Karpas-422 (cell line): ENCODE measurements at places on chromosomes 16 and 17. TPM values are rescaled to one million over a fixed set of nuclear protein-coding genes. Genes with fewer than 3 reads are reported as not detected.

GRCh38 chr17:28339431-28339830 is 3.9 kb downstream of the TNFAIP1 start:
- peaks cover 17% of the 10 kb centered on the region for H3K4me1 ChIP-seq
- no peaks in the 10 kb centered on the region for H3K36me3 ChIP-seq
- H3K27ac ChIP-seq = no peak overlapping the region
- no peak overlapping the region for H3K4me3 ChIP-seq

- no peaks in the 10 kb centered on the region for H3K27me3 ChIP-seq
- no peak overlapping the region for H3K4me3 ChIP-seq
- H3K4me1 ChIP-seq = peaks cover 52% of the 10 kb centered on the region
- peaks cover 4% of the 10 kb centered on the region; the same call in 1 of the 2 replicates for H3K36me3 ChIP-seq
- DNase-seq = no peak
- H3K27ac ChIP-seq = no peak overlapping the region
Measured at GRCh38 chr17:59160157-59161025, 4.8 kb downstream of the PRR11 start.

DNA sequence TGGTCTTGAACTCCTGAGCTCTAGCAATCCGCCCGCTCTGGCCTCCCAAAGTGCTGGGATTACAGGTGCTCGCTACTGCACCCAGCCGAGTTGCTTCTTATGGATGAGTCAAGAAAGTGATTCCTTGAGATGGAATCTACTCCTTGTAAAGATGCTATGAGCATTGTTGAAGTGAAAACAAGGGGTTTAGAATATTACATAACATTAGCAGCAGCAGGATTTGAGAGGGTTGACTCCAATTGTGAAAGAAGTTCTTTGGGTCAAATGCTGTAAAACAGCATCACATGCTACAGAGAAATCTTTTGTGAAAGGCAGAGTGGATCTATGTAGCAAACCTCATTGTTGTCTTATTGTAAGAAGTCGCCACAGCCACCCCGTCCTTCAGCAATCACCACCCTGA is 72.7 kb downstream of the NT5M start:
- H3K27me3 ChIP-seq = no peaks in the 10 kb centered on the region
- H3K4me3 ChIP-seq = no peak overlapping the region
- H3K4me1 ChIP-seq = no peaks in the 10 kb centered on the region
- no peak for DNase-seq
- no peak overlapping the region for H3K27ac ChIP-seq
- no peaks in the 10 kb centered on the region for H3K36me3 ChIP-seq

DNA sequence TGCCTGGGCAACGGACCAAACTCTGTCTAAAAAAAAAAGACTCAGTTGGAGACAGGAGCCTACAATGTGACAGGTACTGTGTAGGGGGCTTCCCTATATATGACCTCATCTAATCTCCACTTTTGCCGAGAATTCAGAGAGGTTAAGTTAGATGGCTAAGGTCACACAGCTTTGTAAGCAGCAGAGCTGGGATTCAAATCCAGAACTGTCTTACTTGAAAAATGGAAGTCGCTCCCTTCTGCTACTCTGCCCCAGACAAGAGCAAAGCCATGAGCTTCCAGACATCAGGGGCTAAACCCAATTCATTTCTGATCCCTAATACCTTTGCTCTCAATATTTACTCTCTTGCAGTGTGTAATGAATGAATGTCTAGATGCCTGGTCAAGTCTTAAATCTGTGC is 41.5 kb upstream of the ABCC12 start:
- no peak overlapping the region for H3K4me3 ChIP-seq
- DNase-seq = no peak
- H3K27me3 ChIP-seq = no peaks in the 10 kb centered on the region

DNA sequence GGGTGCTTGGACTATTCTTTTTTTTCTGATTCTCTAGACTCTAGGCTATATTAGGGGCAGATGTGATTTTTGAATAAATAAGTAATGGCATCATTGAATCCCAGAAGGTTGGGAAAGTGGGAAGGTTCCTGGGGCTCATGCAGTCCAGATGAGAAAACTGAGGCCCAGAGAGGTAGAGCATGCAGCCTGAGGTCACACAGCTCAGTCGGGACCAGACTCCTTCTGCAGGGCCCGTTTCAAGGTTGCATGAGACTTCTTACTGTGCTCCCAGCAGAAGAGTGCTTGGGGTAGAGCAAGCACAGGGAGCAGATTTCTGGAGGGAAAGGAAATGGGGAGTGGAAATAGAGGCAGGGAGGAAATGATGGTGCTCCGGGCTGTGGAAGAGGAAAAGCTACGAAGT is 59.8 kb downstream of the MGAT5B start:
- H3K4me1 ChIP-seq = no peaks in the 10 kb centered on the region
- DNase-seq = no peak
- H3K27me3 ChIP-seq = no peaks in the 10 kb centered on the region
- no peak overlapping the region for H3K4me3 ChIP-seq
- H3K27ac ChIP-seq = no peak overlapping the region
- H3K36me3 ChIP-seq = no peaks in the 10 kb centered on the region

GRCh38 chr17:50539762-50540559 is 7.0 kb upstream of the SPATA20 start:
- H3K4me1 ChIP-seq = peaks cover 14% of the 10 kb centered on the region
- H3K4me3 ChIP-seq = no peak overlapping the region
- H3K27me3 ChIP-seq = no peaks in the 10 kb centered on the region
- DNase-seq = no peak

KRTAP3-2 gene
- not detected in 2 replicates for total RNA-seq

- no peak overlapping the region for H3K4me3 ChIP-seq
- no peaks in the 10 kb centered on the region for H3K36me3 ChIP-seq
- H3K4me1 ChIP-seq = no peaks in the 10 kb centered on the region
- no peak for DNase-seq
Measured at GRCh38 chr17:15422392-15422965, 44.9 kb downstream of the CDRT4 start.

TEKT5 gene
- 1.6 and 2.6 TPM in 2 replicates for total RNA-seq

CDK3 gene
- 4.7 and 5.1 TPM in 2 replicates for total RNA-seq

- no peak overlapping the region for H3K4me3 ChIP-seq
- no peaks in the 10 kb centered on the region for H3K36me3 ChIP-seq
- H3K27me3 ChIP-seq = no peaks in the 10 kb centered on the region
- DNase-seq = no peak
Measured at GRCh38 chr16:81185416-81185815, 53.1 kb upstream of the BCO1 start.

- peaks cover 9% of the 10 kb centered on the region for H3K4me1 ChIP-seq
- H3K36me3 ChIP-seq = peaks cover 9% of the 10 kb centered on the region; the same call in 1 of the 2 replicates
- DNase-seq = no peak
- H3K4me3 ChIP-seq = no peak overlapping the region
Measured at GRCh38 chr17:46722662-46723285, 95.7 kb downstream of the WNT3 start.

DNA sequence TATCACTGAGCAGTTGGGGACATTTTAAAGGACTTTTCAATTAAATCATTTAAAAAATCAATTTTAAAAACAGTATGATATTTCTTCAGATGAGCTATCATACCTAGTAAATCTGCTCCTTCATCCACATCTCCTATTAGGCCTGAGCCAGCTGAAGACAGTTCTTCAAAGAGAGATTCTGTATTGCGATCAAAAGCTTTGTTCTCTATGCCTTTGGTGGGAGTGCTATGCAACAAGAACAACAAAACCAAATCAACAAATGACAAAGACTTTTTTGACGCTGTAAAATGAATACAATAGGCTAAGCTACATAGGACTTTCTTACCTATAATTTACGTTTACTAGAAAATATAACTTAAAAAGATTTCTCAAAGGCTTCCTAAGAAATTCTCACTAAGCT is 106.5 kb downstream of the SPAG9 start:
- no peaks in the 10 kb centered on the region; the same call in 1 of the 2 replicates for H3K36me3 ChIP-seq
- H3K4me3 ChIP-seq = no peak overlapping the region
- DNase-seq = no peak
- no peaks in the 10 kb centered on the region for H3K27me3 ChIP-seq

- H3K27ac ChIP-seq = no peak overlapping the region
- no peak for DNase-seq
- no peaks in the 10 kb centered on the region for H3K36me3 ChIP-seq
- H3K4me1 ChIP-seq = no peaks in the 10 kb centered on the region
- peaks cover 7% of the 10 kb centered on the region; the same call in 1 of the 2 replicates for H3K27me3 ChIP-seq
Measured at GRCh38 chr17:57210972-57211411, 45.3 kb upstream of the MSI2 start.

DNA sequence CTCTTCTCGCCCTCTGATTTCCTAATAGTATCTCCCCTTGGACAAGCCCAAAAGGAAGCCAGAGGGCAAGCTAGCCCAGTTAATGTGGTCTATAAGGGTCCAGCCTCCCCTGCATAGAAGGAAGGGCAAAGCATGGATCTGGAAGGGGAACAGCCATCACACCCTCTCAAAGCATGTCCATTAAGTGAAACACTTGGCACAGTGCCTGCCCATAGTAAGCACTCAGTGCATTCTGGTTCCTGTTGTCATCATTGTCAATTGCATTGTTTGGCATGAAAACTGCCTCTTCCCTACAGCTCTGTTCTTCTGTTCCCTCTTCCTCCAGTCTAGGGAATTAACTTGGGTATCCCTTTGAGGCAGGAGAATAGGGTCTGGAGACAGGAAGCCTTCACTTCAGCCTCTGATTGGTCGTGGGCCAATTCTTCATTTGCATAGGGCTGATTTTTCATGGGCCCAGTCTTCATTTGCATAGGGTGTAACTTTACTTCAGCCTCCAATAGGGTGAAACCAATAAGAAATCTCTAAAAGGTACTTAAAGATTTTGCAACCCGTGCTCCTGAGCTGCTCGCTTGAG is 81.4 kb downstream of the C17orf67 start:
- no peak overlapping the region for H3K27ac ChIP-seq
- H3K4me3 ChIP-seq = no peak overlapping the region
- no peaks in the 10 kb centered on the region for H3K27me3 ChIP-seq

NOTUM gene
- not detected in 2 replicates for total RNA-seq

GRCh38 chr16:86528061-86528929 is 18.0 kb downstream of the FOXF1 start:
- H3K36me3 ChIP-seq = no peaks in the 10 kb centered on the region
- no peaks in the 10 kb centered on the region for H3K27me3 ChIP-seq
- no peak for DNase-seq
- no peak overlapping the region for H3K4me3 ChIP-seq
- H3K4me1 ChIP-seq = no peaks in the 10 kb centered on the region

DNA sequence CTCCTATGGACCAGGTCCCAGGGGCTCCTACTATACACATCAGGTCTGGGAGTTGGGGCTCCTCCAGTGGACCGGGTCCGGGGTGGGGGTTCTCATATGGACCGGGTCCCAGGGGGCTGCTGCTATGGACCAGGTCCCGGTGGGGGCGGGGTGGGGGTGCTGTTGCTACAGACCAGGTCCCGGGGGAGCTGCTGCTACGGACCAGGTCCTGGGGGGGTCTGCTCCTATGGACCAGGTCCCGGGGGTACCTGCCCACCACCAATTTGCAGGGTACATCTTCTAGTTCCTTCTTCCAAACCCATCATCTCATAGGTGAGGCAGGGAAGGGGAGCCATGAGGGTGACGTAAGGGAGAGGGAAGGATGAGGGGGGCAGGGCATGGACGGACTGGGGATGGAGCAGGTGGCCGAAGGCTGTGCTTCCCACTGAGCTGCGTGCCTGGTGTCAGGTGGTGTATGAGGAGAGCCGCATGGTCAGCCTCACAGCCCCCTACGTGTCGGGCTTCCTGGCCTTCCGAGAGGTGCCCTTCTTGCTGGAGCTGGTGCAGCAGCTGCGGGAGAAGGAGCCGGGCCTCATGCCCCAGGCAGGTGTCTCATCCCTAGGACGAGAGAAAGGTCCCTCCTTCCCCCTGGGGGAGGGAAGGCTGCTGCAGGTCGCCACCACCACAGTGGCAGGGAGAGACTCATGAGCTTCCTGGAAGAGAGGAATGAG is 6.6 kb downstream of the ENDOV start:
- no peak overlapping the region for H3K4me3 ChIP-seq
- no peak for DNase-seq
- no peak overlapping the region for H3K27ac ChIP-seq

KPNB1 gene
- 152 and 184 TPM in 2 replicates for total RNA-seq

DNA sequence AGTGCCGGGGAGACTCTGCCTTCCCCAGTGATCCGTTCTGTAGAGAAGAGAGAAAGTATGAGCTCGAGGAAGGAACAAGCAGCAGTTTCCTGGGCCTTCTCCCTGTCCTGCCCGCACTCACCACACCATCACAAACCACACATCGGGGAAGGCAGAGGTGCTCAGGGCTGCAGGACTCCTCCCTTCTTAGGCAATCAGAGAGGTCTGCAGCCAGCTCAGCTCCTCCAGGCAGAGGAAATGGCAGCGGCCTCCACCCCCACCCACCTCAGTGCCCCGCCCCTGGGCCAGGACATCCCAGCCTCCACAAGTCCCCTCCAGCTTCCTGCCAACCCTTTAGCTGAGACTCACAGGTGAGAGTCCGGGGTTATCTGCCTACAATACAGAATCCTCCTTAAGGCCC is 2.0 kb downstream of the ZNF319 start:
- no peaks in the 10 kb centered on the region for H3K27me3 ChIP-seq
- H3K4me3 ChIP-seq = no peak overlapping the region
- peaks cover 33% of the 10 kb centered on the region for H3K4me1 ChIP-seq
- H3K27ac ChIP-seq = no peak overlapping the region

DNA sequence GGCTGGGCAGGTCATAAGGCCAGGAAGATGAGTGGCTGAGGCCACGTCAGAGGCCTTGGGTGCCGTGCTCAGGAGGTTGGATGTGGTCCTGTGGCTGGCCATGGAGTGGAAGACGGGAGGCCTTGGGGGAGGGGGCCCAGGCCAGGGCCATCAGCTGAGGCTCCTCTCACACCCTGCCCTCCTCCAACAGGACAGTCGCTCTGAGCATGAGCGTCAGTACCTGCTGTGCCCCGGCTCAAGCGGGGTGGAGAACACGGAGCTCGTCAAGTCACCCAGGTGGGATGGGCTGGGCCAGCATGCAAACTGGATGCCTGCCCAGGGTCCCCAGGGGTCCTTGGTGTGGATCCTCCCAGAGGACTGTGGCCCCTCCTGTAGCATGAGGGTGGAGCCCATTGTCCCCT is 19.2 kb downstream of the POLR3E start:
- no peak overlapping the region for H3K4me3 ChIP-seq
- no peaks in the 10 kb centered on the region for H3K4me1 ChIP-seq
- H3K27ac ChIP-seq = no peak overlapping the region

GRCh38 chr16:69440250-69440649 is 15.8 kb downstream of the CYB5B start:
- peaks cover 15% of the 10 kb centered on the region for H3K4me1 ChIP-seq
- peaks cover 29% of the 10 kb centered on the region for H3K36me3 ChIP-seq
- H3K27ac ChIP-seq = no peak overlapping the region
- no peak overlapping the region for H3K4me3 ChIP-seq
- H3K27me3 ChIP-seq = no peaks in the 10 kb centered on the region

GRCh38 chr17:79168486-79169055 is 93.9 kb downstream of the ENGASE start:
- no peak overlapping the region for H3K4me3 ChIP-seq
- H3K27ac ChIP-seq = no peak overlapping the region
- peak; percentile 72 for DNase-seq
- no peaks in the 10 kb centered on the region for H3K36me3 ChIP-seq
- H3K27me3 ChIP-seq = no peaks in the 10 kb centered on the region
